ENCODE measurements at places on chromosomes 1 and 21.

DNA sequence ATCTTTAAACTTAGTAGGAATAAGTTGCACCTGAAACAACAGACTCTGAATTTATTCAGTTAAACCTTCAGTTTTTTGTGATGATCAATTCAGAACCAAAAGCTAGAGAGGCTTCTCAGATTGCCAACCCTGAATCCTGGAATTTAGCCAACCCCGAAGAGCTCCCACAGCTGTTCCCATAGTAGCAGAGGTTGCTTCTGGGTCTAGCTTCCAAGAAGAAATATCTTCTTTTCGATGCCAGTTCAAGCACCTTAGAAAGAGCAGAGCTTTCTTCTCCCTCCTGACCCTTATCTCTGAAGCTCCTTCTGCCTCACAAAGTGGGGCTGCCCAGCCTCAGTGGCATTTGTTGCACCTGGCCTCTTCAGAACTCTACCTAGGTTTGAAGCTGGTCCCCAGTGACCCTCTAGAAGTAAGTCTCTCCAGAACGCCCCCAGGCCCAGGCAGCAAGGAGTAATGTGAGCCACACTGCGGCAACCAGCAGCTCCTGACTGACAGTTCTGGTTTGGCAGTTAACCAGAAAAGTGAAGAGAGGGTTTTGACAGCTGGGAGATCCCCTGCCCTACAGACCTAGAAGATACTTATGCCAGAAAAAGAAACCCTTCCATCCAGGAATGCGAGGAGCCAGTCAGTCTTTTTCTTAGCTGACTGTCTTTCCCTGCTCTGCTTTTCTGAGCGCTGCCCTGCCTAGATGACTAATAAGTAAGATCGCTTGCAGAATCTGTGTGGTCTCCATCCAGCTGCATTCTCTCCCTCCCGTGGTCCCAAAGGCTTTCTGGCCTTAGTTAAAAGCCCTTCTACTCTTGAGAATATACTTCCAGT lies 165.9 kb downstream of the ADGRL4 start:
- DNase-seq: peak; percentile 55

DNA sequence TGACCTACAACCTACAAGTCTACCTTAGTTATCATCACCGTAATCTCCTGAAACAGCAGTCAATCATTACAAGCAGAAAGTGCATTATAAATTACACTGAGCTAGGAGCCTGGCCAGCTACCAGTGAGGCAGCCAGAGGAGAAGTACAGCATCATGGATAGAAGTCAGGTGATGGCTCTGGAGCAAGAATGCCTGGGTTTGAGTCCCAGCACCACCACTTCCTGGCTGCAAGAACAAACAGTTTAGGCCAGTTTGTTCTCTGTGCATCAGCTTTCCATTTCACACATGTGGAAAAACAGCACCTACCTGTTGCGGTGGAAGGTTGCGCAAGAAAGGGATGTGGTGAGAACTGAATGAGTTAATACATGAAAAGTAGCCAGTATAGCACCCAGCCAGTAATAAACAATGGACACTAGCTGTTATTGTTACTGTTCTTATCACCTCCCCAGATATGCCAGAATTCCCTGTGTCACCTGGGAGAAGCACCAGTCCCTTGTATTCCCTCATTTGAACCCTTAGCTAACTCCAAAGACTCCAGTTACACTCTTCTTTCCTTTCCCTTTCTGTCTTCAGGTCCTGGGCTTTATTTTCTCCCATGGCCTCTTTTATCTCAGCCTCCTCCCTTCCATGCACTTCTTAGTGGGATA lies 9.0 kb downstream of the CREG1 start:
- no peak for DNase-seq

DNA sequence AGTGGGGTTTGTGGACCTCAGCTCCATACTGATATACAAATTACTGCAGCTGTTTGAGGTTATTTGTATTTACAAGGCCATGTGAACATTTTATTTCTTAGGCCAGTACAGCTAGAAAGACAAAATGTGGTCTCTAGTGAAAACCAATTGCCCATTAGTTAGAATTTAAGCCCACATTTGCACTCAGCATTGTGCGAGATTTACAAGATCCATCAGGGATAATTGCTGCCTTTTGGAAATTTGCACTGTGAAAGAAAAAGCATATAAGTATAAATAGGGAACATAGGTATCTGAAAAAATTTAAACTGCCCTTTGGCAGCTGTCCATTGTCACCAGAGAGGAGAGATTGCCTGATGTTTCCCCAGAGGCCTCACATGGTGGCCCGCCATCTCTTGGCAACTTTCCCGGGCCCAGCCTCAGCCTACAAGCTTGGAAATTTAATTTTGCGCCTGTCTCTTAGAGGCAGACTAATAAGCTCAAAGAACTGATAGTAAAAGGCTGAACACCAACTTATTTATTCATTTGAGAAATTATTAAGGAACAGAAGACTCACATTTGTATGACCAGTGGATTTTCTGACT lies 120.7 kb downstream of the MAP3K21 start:
- no peak for DNase-seq

GRCh38 chr1:31348449-31348848 lies 24.4 kb downstream of the FABP3 start:
- no peak for DNase-seq

GRCh38 chr21:41112740-41113692 lies 54.9 kb upstream of the BACE2 start:
- peak; percentile 84 for DNase-seq

GRCh38 chr1:12525311-12526181 lies 92.5 kb downstream of the DHRS3 start:
- DNase-seq: no peak

- no peak for DNase-seq
Measured at GRCh38 chr1:18546026-18546425, 65.3 kb downstream of the KLHDC7A start.

- DNase-seq: no peak
Measured at GRCh38 chr21:16377857-16378256, 648.1 kb downstream of the USP25 start.

DNA sequence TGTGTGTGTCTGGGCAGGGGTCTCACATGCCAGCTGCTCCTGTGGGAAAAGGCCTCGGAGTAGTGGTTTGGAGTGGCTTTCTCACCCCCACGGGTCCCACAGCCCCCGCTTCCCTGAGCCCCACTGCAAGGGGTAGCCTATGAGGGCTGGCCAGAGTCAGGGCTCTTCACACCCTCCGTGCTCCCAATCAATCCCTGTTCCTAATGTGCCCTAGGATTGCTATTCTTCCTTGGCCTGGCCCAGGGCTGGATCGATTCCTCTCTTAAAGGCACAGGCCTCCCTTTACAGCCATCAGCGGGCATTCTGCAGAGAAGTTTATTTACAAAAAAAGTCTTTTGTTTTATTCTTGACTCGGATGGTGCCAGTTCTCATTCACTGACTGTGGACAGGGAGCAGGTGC lies 19.3 kb upstream of the ACTL8 start:
- DNase-seq: no peak

DNA sequence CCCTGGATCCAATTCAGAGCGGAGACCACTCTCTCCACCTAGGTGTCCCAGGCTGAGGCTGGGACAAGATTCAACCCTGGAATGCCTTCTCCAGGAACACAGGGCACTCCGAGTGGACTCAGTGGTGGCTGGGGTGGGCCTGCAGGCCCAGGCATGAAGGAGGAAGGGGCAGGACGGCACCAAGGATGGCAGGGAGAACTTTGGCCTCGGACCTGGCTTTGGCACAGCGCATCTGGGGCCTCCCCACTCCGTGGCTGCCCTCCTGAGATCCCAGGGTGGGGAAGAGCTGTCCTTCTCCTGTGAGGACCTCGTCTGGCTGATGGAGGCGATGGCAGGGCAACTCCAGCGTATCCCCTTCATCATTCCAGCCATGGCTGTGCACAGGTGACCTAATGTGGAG lies 35.6 kb downstream of the DHCR24 start:
- no peak for DNase-seq

- DNase-seq: no peak
Measured at GRCh38 chr1:43197343-43198127, 25.4 kb downstream of the CFAP57 start.

GRCh38 chr1:192809307-192810252 lies 741 bp downstream of the RGS2 start:
- DNase-seq: peak; percentile 37

GRCh38 chr1:214438530-214438929 lies 112.9 kb downstream of the PTPN14 start:
- DNase-seq: no peak

DNA sequence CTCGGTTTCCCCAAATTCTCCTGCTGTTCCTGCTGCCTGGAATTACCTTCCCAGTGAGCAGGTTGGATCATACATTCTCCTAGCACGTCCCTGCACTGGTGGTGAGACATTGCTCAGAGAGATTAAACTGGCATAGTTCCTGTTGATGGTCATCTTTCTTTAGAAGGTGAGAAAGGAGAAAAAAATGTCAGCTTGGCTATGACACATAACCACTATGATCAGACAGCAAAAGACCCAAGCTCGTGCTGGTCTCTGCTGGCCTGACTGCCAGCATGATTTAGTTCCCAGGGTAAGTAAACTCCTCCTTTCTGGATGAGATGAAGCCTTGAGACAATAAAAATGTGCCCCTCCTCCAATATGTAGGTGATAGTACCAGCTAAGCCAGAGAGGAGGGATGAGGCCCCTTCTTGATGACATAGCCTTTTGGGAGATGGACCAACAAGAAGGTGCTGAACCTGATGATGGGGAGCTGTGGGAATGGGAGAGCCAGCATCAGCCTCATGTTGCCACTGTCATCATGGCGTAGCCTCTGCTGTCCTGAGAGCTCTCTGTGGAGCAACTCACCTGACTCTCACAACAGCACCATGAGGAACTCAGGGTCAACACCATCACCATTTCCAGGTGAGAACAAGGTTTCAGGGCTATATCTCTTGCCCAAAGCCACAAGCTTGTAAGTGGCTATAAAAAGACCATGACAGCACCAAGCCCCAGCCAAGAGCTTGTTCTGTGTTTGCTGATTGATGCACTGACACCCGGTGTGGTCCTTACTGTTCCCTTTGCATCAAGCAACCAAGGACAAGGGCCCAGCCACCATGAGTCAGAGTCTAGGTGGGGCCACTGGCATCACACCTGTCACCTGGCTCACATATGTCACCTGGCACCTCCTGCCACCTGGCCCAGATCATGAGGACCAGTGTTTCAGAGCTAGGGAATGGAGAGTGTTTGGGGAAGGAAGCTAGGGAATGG lies 200.0 kb downstream of the MATN1 start:
- peak; percentile 98 for DNase-seq

DNA sequence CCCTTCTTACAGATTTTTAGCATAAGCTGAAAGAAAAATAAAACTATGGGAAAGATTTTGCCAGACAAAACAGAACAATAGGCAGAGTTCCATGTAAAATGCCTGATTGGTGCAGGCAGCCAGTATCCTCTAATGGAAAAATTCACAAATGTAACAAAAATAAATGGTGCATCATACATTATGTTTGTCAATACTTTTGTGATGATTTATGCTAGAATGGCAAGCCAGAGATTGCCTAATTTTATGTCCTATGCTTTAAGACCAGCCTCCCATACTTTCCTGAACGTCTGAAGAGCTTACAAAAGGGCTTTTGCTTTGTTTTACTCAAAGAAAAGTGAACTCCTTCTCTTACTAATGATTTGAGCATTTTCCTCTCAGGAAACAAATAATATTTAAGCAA lies 81.5 kb upstream of the KCNJ15 start:
- no peak for DNase-seq

- DNase-seq: no peak
Measured at GRCh38 chr1:56643661-56644060, 1.5 kb upstream of the PRKAA2 start.

GRCh38 chr1:91549041-91549735 lies 48.5 kb downstream of the CDC7 start:
- DNase-seq: no peak

GRCh38 chr1:203311368-203312301 lies 6.3 kb downstream of the BTG2 start:
- DNase-seq: no peak

DNA sequence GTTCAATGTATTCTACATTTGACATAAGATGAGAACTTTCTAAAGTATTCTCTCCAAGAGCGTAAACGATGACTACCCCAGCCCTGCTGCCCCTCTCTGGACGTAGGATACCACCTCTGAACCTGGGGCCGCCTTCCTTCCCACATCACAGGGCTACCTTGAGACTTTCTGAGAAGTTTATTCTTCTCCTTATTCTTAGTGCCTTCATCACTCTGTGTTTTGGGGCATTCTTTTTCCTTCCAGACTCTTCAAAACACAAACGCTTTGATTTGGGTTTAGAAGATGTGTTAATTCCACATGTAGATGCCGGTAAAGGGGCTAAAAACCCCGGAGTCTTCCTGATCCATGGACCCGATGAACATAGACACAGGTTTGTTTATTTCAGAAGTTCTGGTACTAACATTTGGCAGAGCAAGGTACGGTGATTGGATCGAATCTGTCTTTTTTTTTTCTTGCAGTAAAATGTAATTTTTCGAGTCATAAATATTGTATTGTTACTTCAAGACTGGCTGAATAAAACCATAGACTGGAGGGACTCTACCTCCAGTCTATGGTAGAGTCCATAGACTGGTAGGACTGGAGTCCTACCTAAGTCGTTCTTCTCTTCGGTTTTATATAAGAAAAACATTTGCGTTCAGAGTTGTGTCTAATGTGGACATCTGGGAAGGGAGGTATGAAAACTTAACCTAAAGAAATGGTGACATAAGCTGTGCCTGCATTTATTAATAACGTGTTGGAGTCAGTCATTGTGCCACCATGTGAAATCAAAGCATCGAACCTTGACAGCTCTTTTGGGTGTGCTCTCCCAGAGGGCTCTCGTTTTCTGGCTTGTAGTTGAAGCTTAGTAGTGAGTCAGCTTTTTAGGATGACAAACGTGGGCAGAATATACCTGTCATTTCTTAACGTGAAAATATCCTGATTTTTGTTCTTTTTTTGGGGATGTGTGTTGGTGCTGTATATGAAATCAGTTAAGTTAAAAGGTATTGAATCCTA lies 1.2 kb downstream of the MAN1A2 start:
- DNase-seq: peak; percentile 28

- DNase-seq: no peak
Measured at GRCh38 chr1:207364614-207365013, 43.1 kb downstream of the CD55 start.

DNA sequence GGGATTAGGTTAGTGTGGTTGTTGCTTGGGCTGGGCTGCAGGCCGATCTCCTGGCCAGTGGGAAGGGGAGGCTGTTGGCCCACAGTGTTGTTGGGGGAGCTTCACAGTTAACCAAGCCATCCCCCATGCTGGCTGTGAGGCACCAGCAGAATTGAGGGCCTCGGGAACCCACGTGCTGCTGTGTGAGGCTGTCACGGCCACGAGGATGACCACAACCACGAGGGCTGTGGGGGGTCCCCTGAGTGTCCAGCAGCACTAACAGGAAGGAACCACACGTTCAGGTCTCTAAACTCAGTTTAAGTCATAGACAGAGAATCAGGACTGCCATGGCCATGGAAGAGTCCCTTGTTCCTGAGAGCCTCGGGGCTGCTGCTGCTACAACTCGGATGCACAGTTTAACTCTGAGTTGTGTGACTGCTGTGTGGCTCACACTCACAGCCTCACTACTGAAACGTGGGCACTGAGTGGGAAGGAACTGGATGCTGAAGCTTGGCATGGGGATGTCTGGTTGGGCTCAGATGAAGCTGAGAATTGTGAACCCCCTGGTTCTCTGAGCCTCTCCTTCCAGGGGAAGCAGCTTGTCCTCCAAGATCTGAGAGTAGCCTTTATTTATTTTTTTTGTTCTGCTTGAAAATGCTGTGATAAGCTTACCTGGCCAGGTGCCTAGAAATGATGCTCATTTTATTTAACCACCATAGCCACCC lies 4.8 kb upstream of the MMEL1 start:
- DNase-seq: no peak
